ENCODE measurements at places on chromosomes 6 and 20. TPM values are rescaled to one million over a fixed set of nuclear protein-coding genes. Genes with fewer than 3 reads are reported as not detected.

DNA sequence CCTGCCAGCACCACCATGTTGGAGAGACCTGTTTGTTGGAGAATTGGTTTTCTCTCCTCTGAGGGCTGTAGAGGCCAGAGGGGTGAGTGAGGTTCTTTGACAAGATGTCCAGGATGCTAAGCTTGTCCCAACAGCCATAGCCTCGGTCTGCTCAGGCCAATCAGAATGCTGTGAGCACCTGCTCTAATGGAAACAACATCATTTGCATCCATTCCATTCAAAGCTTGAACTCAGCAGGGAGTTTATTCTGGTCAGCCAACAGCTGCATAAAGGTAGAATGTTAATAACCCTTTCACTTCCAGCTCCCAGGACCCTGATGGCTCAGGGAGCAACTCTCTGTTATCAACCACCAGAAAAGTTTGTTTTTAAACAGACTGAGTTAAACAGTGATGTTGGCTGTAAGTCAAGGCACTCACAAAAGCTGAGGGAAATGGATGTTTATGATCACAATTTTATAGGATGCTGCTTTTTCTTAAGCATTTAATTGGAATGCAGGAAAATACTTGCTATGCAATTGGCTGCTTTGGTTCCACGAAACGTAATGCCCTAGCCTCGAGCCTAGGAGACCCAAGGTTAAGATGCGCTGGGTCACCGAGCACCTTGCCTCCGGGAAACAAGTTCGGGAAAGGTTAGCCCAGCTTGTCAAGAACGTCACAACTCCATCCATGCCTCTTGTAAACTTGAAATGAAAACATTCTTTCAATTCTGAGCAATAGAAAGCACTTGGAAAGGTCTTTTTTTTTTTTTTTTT, 155.2 kb downstream of the NFATC2 start:
- peaks cover 27% of the 10 kb centered on the region for H3K4me1 ChIP-seq
- H3K27me3 ChIP-seq, result no peaks in the 10 kb centered on the region
- no peak for DNase-seq
- H3K4me3 ChIP-seq, result no peak overlapping the region

GRCh38 chr20:15760001-15760621, 813.1 kb downstream of the KIF16B start:
- no peak overlapping the region for H3K4me3 ChIP-seq
- no peak overlapping the region for H3K27ac ChIP-seq
- DNase-seq, result peak; percentile 15
- H3K36me3 ChIP-seq, result no peaks in the 10 kb centered on the region

- no peaks in the 10 kb centered on the region for H3K27me3 ChIP-seq
- H3K4me3 ChIP-seq, result no peak overlapping the region
- H3K27ac ChIP-seq, result no peak overlapping the region
- no peaks in the 10 kb centered on the region for H3K4me1 ChIP-seq
- DNase-seq, result no peak
Measured at GRCh38 chr6:73796881-73797280, 100.9 kb downstream of the CD109 start.

FAM217A gene
- not detected for total RNA-seq

GRCh38 chr20:18637224-18637623, 49.4 kb downstream of the DTD1 start:
- H3K4me1 ChIP-seq, result peaks cover 13% of the 10 kb centered on the region
- no peaks in the 10 kb centered on the region for H3K27me3 ChIP-seq
- no peak overlapping the region for H3K4me3 ChIP-seq
- no peaks in the 10 kb centered on the region for H3K36me3 ChIP-seq
- no peak for DNase-seq

LAMA4 gene
- 39.1 TPM for total RNA-seq

HLA-DQB2 gene
- total RNA-seq, result not detected

DNA sequence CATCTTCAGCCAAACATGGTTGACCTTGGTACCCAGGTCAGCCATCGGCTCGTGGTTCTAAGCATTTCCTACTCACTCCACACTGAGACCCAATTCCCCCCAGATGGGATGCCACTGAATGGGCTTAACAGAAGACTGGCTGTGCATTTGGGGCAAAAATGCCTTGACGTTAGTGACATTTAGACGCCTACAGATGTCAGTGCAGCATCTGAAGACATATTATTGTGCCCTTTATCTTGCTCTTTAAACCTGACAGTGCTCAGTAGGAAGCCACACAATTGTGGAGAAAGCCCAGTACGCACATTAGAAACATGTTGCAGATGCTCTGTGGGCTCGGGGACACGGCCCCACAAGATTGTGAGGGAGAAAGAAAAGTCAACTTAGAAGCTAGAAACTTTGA, 414.7 kb downstream of the PTPRT start:
- no peaks in the 10 kb centered on the region for H3K36me3 ChIP-seq
- no peaks in the 10 kb centered on the region for H3K4me1 ChIP-seq
- no peak overlapping the region for H3K4me3 ChIP-seq
